ENCODE measurements at places on chromosomes 1 and 21.

DNA sequence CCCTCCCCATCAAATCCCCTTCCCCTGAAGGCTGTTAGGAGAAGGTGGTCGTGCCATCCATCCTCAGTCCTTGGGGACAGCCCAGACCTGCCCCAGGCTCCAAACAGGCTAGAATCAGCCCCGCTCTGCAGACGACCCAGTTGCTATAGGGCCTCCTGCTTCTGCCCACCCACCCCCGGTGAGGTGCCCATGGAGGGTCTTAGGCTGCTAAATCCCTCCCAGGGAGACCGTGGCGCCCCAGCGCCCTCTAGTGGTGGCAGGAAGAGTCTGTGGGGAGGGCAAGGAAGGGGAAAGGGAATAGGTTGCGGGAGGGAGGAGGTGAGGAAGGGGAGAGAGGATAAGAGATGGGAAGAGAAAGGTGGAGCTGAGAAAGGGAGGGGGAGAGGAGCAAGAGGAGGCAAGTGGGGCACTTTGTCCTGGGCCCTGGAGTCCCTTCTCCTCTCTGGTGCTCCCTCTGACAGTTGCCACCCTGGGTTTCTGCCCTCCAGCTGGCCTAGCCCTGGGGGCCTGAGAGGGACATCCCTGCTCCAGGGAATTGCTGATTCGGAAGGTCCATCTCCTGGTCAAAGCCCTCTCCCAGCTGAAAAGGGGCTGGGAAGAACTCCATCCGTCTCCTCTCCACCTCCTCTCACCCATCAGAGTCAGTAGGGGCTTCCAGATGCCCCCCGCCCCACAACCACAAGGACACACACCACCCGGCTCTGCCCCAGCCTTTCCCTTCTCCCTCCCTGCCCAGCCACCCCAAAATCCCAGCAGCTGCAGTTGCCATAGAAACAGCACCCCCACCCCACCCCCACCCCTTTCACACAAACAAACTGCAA lies 55.4 kb downstream of the CAMK2N1 start:
- DNase-seq: no peak

GRCh38 chr1:198771563-198772153 lies 132.8 kb downstream of the PTPRC start:
- DNase-seq: no peak

- peak; percentile 79 for DNase-seq
Observed at GRCh38 chr1:158019171-158019868, 25.9 kb downstream of the KIRREL1 start.

DNA sequence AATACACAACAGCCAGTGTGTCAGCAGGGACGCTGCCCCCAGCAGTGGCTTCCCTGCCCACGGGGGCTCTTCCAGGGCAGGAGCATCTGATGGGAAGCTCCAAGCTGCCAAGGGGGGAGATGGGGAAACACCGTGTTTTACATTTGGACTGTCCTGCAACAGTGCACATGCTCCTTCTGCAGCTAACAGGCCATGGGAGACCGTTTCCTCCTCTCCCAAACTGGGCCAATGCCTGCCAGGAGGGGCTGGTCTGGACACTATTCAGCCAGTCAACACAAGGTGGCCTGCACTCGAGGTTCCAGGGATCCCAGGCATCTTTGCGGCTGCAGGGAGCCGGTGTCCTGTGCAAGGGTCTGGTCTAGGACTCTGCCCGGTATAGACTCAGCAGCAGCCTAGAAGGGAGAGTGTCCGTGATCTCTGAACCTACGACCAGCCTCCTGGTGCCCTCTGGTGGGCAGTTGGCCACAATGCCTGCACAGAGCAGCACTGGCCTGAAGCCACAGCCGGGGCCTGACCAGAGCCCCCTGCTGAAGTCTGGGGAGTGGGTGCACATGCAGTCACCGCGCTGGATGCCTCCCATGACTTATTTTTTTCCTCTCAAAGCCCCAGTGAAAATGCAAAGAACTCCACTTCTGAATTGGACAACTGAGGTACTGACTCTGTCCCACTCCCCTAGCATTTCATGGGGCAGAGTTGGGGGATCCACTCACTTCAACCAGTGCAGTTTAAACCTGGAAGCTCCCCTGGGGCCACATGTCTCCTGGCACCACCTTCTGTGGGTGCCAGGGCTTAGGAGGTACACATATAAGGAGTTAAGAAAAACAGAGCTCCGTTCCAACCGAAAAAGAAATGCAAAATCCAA lies 33.3 kb downstream of the RCC2 start:
- peak; percentile 10 for DNase-seq

DNA sequence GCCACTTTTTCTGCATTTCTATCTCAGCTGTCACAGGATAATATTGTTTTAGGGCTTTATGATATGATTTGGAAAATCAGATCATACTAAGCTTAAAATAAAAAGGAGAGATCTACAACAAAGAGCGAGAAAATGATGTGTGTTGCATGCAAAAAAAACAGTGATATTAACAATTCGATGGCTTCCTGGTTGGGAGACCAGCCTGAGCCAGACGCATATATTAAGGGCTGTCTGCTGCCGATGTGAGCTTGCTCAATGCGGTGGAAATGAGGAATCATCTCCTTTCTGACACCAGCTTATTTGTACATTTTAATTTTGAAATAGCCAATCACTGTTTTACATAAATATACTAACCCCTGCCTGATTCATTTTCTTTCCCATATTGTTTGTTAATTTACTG lies 862.6 kb downstream of the USP25 start:
- no peak for DNase-seq

Data from AG09309 (cell line).